Dermis microvascular lymphatic vessel endothelial cell (primary cell): ENCODE measurements at places on chromosomes 5 and 9.

- DNase-seq: no peak
These were observed 292.4 kb downstream of the ZNF608 start for GRCh38 chr5:124454081-124454480.

GRCh38 chr9:19998823-19999455, 210.1 kb upstream of the SLC24A2 start:
- DNase-seq: no peak

- DNase-seq: no peak
These were observed 219.3 kb downstream of the TSSK1B start for GRCh38 chr5:113215401-113216060.

GRCh38 chr9:127109212-127109711, 13.2 kb downstream of the ANGPTL2 start:
- DNase-seq: no peak

DNA sequence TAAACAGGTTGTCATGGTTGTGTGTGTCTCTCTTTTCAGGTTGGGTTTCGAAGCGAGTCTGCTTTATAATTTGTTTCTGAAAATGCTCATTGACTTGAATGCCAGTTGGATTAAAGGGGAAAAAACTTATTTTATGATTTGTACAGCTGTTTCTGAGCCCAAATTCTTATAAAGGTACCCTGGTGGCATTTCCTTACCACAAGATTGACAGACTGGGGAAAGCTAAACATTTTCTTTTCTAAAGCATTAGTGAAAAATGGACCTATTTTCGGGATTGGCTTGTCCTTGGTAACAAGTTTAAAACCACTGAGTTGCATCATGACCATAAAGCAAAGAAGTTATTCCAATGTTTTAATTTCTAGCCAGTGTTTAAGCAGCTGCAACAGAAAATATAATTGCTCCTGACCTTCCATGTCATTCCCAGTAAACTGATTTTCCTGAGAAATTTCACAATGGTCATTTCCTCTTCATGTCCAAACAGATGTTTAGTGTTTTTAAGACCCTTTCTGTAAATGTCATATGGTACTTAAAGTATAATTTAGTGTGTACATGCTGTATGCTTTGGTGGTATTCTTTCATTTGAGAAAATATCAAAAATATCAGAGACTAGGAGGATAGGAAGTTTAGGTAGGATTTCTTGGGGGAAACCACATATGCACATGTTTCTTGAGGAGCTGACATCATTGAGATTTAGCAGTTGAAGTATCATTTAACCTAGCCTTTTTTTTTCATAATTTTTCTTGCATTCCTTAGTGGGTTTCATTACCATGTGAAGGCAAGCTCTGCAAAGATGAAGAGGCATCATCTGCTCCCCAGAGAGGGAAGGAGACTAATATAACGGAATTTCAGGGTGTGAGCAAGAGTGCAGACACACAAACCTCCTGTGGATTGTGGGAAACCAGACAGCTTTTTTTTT, 667.1 kb upstream of the RGMB start:
- peak; percentile 3 for DNase-seq

- DNase-seq: peak; percentile 69
These were observed 104.2 kb upstream of the IER5L start for GRCh38 chr9:129282272-129282671.

DNA sequence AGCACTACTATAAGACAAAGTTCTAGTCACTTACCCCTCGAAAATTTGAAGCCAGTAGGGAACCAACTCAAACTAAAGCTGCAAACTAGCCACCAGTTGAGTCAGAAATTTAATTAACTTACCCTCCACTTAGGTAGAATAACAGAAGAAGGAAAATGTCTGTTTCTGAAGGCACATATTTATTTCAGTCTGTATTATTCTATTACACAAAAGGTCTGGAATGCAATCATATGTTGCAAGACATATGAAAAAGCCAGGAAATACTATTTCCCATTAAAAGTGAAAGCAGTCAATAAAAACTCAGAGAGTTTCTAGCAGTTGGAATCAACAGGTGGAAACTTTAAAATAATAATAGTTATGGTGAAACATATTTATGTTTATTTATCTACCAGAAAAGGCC, 79.2 kb upstream of the SLCO4C1 start:
- DNase-seq: no peak

DNA sequence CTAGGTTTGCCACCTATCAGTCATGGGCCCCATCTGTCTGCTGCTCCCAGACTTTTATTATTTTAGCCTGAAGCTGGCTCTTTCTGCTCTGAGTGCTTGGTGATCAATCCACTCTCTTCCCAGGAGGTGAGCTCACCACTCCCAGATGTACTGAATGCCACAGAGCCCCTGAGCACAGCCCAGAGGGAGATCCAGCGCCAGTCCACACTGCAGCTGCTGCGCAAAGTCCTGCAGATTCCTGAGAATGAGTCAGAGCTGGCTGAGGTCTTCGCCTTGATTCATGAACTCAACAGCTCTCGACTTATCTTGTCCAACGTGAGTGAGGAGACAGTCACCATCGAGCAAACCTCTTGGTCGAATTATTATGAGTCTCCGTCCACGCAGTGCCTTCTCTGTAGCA, 36.0 kb downstream of the HMGXB3 start:
- DNase-seq: peak; percentile 26

GRCh38 chr5:36637101-36637500, 30.7 kb downstream of the SLC1A3 start:
- no peak for DNase-seq

- DNase-seq: peak; percentile 63
These were observed 120.6 kb downstream of the PAM start for GRCh38 chr5:102875721-102876123.

DNA sequence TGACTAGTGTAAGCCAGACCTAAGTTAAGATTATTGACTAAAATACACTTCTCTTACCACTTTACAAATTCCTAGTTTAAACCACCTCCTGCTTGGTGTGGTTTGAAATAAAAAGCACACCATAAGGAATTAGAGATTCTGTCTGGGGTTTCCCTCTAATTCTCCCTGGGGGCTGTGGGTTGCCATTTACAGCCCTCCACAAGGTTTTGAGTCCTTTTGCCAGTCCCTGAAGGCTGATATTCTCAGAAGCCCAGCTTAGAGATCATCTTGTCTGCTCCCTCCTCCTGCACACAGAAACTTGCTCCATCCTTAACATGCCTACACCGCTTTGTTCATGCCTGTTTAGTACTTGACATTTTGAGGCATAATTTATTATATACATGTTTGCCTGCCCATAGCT, 7.2 kb upstream of the LMNB1 start:
- no peak for DNase-seq

- DNase-seq: no peak
These were observed 199.5 kb upstream of the CLINT1 start for GRCh38 chr5:158058208-158059120.

DNA sequence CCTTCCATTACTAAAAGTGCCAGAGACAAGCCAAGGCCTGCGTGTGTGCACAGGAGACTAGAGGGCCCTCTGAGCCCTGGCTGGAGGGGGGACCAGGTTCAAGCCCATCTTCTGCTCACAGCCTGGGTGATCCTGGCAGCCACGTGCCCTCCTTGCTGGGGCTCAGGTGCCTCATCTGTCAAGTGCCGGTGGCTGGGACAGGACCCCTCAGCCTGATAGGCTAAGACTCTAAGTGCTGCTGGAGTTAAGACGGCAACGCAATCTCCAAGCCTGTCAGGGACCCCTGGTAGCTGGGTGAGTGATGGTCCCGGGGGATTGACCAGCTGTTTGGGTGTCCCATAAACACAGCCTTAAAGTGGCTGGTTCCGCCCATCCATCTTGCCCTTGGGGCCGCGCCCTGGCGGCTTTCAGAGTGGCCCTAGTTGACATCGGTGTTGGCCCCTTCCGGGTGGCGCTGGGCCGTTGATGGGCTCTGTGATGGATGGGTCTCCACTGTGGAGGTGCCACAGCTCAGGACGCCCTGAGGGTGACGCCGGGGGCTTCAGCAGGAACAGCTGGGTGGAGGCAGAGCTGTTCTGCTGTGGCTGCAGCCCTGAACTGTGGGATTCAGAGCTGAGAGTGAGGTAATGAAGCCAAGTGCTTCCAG, 136.2 kb downstream of the BARX1 start:
- DNase-seq: no peak

- no peak for DNase-seq
These were observed 123.5 kb downstream of the KCNIP1 start for GRCh38 chr5:170627271-170627670.

- DNase-seq: peak; percentile 53
These were observed 7.1 kb downstream of the NFX1 start for GRCh38 chr9:33297432-33297831.

GRCh38 chr5:131279204-131279603, 15.4 kb downstream of the CDC42SE2 start:
- DNase-seq: no peak

GRCh38 chr9:97632248-97632984, 752 bp downstream of the TSTD2 start:
- no peak for DNase-seq

GRCh38 chr5:58153255-58153654, 306.6 kb downstream of the PLK2 start:
- DNase-seq: no peak

DNA sequence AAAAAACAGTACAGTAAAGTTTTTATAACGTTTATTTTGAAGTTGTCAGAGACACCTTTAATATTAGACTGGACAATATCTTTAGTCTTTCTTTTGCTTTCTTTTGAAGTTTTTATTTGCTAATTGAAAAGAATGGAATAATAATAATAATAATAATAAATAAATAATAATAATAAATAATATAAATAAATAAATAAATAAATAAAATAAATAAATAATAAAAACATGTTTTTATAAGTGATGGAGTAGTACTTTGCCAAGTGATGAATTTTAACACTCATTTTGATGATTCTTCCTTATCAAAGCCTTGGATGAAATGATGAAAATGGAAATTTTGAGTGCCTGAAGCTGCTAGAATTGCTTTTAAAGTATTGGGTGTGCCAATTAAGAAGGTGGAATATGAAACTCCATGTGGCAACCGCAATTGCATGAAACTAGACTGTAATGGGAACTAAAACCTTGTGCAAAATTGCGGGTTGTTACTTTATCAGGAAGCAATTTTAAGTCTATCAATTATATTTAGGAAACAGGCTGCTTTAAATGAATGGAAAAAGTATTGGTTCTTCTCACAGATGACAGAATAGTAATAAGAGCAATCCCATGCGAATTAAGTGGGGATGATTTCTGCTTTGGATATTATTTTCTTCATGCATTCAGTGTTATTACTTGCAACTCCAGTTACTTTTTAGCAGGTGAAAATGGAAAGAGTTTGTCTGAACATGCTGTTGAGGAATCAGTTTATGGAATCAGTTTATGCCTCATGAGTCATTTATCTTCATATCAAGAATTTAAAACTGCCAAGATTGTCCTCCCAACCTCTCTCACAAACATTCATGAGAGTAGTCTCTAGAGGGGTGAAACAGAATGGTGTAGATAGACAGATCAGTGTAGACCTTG, 4.6 kb downstream of the ANXA1 start:
- DNase-seq: no peak

DNA sequence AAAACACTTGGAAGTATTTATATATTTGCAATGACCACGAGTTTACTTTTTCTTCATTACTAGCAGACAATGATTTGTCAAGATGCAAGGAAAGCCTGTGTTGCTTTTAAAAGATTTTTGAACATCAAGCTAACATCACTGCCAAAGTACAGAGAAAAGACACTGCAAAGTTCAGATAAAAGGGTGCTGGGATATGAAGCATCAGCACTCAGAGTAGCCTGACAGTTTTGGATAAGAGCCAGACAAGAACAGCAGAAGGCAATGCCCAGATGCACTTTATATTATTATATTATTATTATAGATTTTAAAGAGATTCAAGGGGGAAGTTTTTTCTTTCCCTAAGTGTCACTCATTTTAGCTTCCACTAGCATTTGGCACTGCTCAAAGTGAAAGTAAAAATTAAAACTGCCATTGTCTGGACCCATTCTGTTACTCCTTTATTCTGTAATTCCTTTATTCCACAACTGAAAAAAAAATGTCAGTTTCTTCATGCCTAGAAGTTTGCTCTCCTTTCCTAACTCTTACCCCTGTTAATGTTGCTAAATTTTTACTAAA, 240.6 kb downstream of the EFNA5 start:
- DNase-seq: peak; percentile 42

DNA sequence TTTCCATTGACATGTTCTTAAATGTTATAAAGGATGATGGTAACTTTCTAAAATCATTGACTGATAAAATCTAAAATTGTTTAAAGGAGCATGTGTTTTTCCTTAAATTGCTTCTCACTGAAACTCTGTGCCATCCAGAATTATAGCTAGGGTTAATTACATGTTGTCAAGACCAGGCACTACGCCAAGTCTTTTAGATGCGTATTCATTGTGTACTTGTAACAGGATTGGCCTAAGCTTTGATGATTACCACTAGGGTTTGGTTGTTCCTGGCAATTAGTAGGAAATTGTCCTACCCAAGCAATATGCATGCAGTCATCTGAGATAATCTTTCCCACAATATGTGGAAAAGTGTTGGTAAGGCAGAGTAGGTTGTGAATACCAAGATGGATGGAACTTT, 43.8 kb downstream of the PRKACG start:
- no peak for DNase-seq

- no peak for DNase-seq
These were observed 157.9 kb downstream of the NFIB start for GRCh38 chr9:14156046-14156445.

DNA sequence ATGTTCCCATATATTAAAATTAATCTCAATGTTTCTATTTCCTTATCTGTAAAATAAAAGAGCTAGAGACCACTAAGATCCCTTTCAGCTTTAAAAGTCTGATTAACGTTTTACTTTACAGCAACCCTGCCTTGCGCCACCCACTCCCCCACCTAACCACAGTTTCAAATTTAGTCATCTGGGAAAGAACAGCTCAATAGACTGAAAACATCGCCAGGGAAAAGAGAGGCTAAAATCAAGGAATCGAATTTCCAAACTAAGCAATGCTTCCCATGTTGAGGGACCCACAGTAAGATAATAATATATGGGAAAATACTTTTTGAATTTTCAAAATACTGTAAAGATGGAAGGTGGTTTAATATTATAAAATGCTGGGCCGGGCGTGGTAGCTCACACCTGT, 6.6 kb downstream of the SAXO1 start:
- no peak for DNase-seq

- no peak for DNase-seq
These were observed 67.4 kb upstream of the SPINK5 start for GRCh38 chr5:147996379-147996778.

DNA sequence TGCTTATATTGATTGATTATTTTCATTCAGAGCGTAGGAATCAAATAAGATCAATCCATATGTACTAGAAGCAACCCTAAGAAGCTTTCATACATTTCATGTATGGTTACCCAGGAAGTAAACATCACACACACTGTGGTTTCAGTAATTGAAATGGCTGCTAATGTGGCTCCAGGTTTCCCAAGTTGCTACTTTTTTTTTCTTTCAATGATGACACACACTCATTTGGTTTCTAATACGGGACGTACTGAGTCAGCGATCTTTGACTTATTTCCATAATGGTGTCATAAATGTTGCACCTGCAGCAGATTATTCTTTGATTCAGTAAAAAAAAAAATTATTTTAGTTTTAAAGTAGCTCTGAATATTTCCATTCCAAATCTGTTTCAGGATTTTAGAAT, 248.6 kb downstream of the CTNND2 start:
- DNase-seq: no peak
